ENCODE measurements at places on chromosomes 12 and 14. TPM values are rescaled to one million over a fixed set of nuclear protein-coding genes. Genes with fewer than 3 reads are reported as not detected.
A peak's percentile ranks its signal among the peaks of the same experiment; 100 is the strongest.

- peaks cover 54% of the 10 kb centered on the region for H3K36me3 ChIP-seq
- peaks cover 66% of the 10 kb centered on the region for H3K4me1 ChIP-seq
- H3K27me3 ChIP-seq = no peaks in the 10 kb centered on the region
Observed at GRCh38 chr14:51929910-51930682, 59.2 kb upstream of the RTRAF start.

DNA sequence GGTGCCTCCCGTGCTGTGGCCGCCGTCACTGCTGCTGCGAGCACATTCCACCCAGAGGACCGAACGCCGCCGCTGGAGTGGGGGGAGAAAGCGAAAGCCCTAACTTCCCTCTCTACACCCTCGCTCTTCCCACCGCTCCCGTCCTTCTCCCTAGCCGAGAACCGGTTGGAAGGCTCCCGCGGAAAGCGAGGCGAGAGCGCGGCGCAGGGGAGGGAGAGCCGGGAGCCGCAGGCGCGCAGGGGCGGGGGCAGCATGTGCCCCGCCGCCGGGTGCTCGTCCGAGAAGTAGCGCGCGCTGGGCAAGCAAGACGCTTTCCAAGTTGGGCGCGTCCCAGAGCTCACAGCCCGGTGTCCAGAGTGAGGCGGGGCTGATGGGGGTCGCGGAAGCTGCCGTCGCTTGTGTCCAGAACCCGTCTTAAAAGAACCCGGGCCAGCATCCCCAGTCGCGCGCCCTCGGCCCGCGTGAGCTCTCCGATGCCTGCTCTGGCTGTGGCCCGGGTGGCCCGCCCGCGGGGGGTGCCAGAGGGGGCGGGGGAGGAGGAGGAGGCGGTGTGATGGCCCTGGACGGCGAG is at the start of gene TRHDE:
TSS of gene TRHDE (plus strand) at position 280 of the 571 bp plus-strand sequence. CDS start at position 554, 274 bp downstream.
- H3K4me1 ChIP-seq = no peaks in the 10 kb centered on the region
- peaks cover 43% of the 10 kb centered on the region for H3K27me3 ChIP-seq
- no peak for DNase-seq

DNA sequence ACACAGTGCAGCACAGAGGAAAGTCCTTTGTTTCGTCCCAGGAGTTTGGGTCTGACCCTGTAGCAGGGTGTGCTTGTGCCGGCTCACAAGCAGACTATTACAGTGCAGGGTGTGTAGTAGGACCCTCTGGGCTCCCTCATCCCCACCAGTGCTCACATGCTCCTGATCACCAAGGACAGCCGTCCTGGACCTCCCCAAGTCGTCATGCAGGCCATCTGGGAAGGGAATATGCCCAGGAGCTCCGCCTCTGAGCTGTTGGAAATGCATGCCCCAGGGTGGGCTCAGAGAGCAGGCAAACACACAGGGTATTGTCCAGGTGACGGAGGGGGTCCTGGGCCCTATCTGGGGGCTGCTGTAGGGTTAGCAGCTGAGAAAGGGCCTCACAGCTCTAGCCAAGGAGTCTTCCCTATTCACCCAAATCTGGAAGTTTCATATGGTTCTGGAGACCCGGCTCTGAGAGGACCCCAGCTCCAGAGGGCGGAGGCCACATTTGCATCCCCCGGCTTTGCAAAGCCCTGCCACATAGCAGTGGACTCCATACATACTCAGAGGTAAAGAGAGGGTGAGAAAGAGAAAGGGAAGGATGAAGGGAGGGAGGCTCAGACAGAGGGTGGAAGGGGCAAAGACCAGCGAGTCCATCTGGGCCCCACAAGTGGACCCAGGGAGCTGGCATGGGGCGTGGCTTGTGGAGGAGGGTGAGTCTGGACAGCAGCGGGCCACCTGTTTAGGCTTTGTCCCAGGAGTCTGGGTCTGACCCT is 53.5 kb upstream of the PPP2R5C start:
- H3K27me3 ChIP-seq = no peaks in the 10 kb centered on the region
- peak overlapping the region; percentile 81 for H3K27ac ChIP-seq
- peaks cover 29% of the 10 kb centered on the region for H3K4me1 ChIP-seq
- DNase-seq = no peak
- peak overlapping the region; percentile 33 for H3K4me3 ChIP-seq

DNA sequence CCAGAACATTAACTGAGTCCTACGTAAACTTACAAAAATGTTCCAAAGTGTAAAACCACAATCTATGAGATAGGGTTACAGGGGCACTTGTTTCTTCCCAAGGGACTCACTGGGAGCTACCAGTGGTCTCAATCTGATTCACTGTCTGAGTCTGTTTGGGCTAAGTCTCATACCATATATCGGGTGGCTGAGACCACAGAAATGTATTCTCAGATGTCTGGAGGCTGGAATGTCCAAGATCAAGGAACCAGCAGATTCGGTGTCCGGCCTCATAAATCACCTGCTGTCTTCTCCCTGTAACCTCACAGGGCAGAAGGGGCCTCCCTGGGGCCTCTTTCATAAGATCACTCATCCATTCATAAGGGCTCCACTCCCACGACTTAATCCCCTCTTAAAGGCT is 616.3 kb upstream of the TMEM132C start:
- no peak overlapping the region for H3K27ac ChIP-seq
- H3K36me3 ChIP-seq = no peaks in the 10 kb centered on the region
- H3K4me3 ChIP-seq = no peak overlapping the region
- H3K27me3 ChIP-seq = no peaks in the 10 kb centered on the region
- no peak for DNase-seq
- no peaks in the 10 kb centered on the region for H3K4me1 ChIP-seq

DNA sequence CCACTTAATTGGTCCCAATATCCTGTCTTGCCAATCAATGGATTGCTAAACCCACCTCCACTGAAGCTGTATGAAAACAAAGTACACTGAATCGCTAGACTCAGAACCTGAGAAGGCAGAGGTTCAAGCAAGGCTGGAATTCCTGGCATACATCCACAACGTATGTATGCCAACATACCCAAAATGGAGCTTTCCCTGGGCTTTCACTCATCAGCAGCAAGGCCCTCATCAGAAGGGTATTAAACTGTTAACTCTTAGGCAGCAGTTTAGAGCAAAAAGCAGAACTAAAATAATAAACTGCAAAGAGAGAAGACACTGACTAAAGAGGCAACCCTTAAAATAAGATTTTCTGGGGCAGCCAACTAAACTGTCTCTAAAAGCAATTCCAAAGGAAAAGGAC is 13.6 kb downstream of the MED13L start:
- H3K4me1 ChIP-seq = peaks cover 41% of the 10 kb centered on the region
- H3K36me3 ChIP-seq = no peaks in the 10 kb centered on the region
- no peak overlapping the region for H3K4me3 ChIP-seq
- H3K27me3 ChIP-seq = no peaks in the 10 kb centered on the region
- no peak overlapping the region for H3K27ac ChIP-seq
- DNase-seq = no peak

FOXN4 gene
- total RNA-seq = not detected

GUCY2C gene
- total RNA-seq = not detected

- no peaks in the 10 kb centered on the region for H3K36me3 ChIP-seq
- H3K27me3 ChIP-seq = no peaks in the 10 kb centered on the region
- DNase-seq = no peak
- H3K27ac ChIP-seq = no peak overlapping the region
Observed at GRCh38 chr12:73321319-73321718, 1049.1 kb downstream of the TRHDE start.

CYP46A1 gene
- total RNA-seq = 0.23 TPM

CCDC196 gene
- not detected for total RNA-seq

GRCh38 chr14:63512861-63513260 is 30.3 kb downstream of the PPP2R5E start:
- H3K36me3 ChIP-seq = peaks cover 15% of the 10 kb centered on the region
- no peaks in the 10 kb centered on the region for H3K27me3 ChIP-seq
- peaks cover 67% of the 10 kb centered on the region for H3K4me1 ChIP-seq

GRCh38 chr12:48861111-48861510 is 4.6 kb downstream of the RND1 start:
- H3K4me1 ChIP-seq = peaks cover 22% of the 10 kb centered on the region
- H3K27ac ChIP-seq = no peak overlapping the region
- DNase-seq = peak; percentile 28

DNA sequence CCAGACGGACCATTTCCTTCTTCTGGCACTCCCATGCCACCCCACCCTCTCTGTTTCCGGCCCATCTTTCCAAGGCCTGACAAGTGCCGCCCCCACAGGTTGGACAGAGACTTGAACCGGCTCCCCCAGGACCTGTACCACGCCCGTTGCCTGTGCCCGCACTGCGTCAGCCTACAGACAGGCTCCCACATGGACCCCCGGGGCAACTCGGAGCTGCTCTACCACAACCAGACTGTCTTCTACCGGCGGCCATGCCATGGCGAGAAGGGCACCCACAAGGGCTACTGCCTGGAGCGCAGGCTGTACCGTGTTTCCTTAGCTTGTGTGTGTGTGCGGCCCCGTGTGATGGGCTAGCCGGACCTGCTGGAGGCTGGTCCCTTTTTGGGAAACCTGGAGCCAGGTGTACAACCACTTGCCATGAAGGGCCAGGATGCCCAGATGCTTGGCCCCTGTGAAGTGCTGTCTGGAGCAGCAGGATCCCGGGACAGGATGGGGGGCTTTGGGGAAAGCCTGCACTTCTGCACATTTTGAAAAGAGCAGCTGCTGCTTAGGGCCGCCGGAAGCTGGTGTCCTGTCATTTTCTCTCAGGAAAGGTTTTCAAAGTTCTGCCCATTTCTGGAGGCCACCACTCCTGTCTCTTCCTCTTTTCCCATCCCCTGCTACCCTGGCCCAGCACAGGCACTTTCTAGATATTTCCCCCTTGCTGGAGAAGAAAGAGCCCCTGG is 1.2 kb upstream of the CMTM5 start:
- no peak overlapping the region for H3K27ac ChIP-seq
- H3K4me3 ChIP-seq = no peak overlapping the region
- H3K4me1 ChIP-seq = no peaks in the 10 kb centered on the region
- H3K36me3 ChIP-seq = no peaks in the 10 kb centered on the region
- peak; percentile 3 for DNase-seq

DNA sequence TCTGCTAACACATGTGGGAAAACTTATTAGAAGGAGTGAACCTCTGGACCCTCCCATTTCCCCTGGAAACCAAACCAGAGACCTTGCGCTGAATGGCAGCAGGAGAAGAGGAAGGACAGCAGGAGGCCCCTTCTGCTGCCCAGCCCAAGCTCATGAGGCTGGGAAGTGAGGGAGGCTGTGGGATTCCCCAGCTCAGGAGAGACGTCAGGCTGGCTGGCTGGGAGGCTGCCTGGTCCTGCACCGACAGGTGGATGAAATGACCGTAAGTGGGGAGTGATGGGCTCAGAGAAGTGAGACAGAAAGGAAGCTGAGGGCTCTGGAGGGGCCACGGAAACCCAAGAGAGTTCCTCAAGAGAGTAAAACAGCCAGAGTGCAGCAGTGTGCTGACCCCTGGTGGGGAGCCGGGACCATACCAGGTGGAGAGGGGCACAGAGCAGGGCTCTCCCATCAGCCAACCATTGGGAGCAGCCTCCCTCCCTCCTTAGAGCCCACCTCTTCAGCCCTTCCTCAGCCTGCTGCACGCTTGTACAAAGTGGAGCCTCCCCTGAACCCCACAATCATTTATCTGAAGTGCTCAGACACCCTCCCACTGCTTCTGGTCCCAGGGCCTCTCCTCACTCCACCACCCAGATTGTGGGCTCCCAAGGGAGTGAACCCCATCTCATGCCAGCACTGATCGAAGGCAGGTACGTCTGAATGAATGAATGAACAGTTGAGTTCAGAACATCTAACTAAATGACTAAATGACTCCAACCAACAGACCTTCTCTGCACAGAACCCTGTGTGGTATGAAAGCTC is 14.0 kb downstream of the TAMALIN start:
- DNase-seq = peak; percentile 81
- H3K4me1 ChIP-seq = peaks cover 32% of the 10 kb centered on the region
- no peaks in the 10 kb centered on the region for H3K36me3 ChIP-seq
- no peak overlapping the region for H3K4me3 ChIP-seq
- H3K27ac ChIP-seq = no peak overlapping the region

DNA sequence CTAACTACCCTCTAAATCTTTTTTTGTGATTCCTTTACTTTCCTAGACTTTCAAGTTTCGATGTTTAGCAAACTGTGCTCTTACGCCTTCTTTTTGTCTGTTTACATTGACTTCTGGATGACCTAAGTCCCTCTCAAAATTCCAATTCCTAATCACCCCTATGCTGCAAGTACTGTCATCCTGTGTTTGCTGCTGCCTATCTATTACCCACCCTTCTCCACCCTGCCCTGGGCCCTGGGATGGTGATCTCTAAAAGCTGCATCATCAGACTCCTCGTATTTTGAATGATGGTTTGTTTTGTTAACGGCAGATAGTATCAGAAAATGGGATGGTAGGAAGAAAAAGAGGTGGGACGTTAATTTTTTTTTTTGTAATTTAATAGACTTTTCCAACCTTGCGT is 272.1 kb downstream of the DIO2 start:
- no peak overlapping the region for H3K27ac ChIP-seq
- H3K4me3 ChIP-seq = no peak overlapping the region
- no peak for DNase-seq

- peaks cover 4% of the 10 kb centered on the region for H3K4me1 ChIP-seq
- no peak overlapping the region for H3K4me3 ChIP-seq
- H3K36me3 ChIP-seq = peaks cover 2% of the 10 kb centered on the region
- no peak overlapping the region for H3K27ac ChIP-seq
Observed at GRCh38 chr14:70811050-70811449, 1.7 kb upstream of the MAP3K9 start.

- no peak overlapping the region for H3K4me3 ChIP-seq
- H3K4me1 ChIP-seq = no peaks in the 10 kb centered on the region
- no peak for DNase-seq
- H3K27me3 ChIP-seq = peaks cover 10% of the 10 kb centered on the region
Observed at GRCh38 chr12:100652488-100652887, 79.0 kb downstream of the GAS2L3 start.

RERG gene
- total RNA-seq = not detected

NEDD8 gene
- 217 TPM for total RNA-seq

ACTR10 gene
- 32.3 TPM for total RNA-seq

- no peak for DNase-seq
- peaks cover 54% of the 10 kb centered on the region for H3K4me1 ChIP-seq
- no peak overlapping the region for H3K27ac ChIP-seq
- peaks cover 3% of the 10 kb centered on the region for H3K36me3 ChIP-seq
- H3K27me3 ChIP-seq = no peaks in the 10 kb centered on the region
Observed at GRCh38 chr14:73462048-73462715, 3.8 kb upstream of the NUMB start.

ZDHHC22 gene
- not detected for total RNA-seq

ORMDL2 gene
- 29.4 TPM for total RNA-seq

DNA sequence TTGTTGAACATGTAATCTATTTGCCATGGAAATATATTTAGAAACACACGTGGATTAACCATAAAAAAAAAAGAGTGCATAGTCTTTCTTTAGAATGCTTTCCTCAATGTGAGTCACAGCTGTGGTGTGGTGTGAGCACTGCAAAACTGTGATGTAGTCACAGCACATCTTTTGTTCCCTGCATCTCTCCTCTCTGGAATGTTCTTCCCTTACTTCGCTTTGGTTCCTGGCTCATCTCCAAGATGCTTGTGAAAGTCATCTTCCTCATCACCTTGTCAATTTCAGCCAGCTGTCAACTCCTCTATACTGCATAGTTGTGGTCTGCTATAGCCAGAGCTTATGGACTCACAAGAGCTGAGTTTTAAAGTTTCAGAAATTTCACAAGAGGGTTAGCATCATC is 60.2 kb downstream of the STAB2 start:
- no peaks in the 10 kb centered on the region for H3K36me3 ChIP-seq
- H3K4me3 ChIP-seq = no peak overlapping the region
- no peaks in the 10 kb centered on the region for H3K4me1 ChIP-seq
- H3K27me3 ChIP-seq = peaks cover 6% of the 10 kb centered on the region
- DNase-seq = no peak

PRPH gene
- not detected for total RNA-seq

PRH2 gene
- total RNA-seq = not detected
